HFFc6 (cell line): ENCODE measurements at places on chromosomes 7 and 10.
A peak's percentile ranks its signal among the peaks of the same experiment; 100 is the strongest.

GRCh38 chr7:132435016-132435990 lies 141.0 kb downstream of the PLXNA4 start:
- H3K36me3 ChIP-seq, result no peaks in the 10 kb centered on the region
- no peak overlapping the region for H3K4me3 ChIP-seq
- DNase-seq, result no peak

DNA sequence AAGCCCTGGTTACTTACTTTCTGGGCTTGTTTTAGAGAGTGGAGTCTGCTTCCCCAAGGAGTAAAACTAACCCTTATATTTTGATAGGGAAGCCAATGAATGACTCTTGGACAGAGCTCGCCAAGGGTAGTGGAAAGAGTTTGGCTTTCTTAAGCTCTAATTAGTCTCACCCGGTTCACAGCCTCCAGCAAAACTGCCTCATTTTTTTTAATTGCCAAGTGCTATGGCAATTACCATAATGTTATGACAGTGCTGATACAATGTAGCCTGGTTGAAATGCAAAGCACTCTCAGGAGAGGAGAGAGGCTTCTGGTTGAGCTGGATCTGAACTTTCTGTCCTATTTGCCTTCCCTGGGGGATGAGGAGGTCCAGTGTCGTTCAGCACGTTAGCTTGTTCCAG lies 376.1 kb upstream of the CHRM2 start:
- no peak overlapping the region for H3K4me3 ChIP-seq
- peaks cover 2% of the 10 kb centered on the region; the same call in 1 of the 2 replicates for H3K27me3 ChIP-seq
- H3K36me3 ChIP-seq, result no peaks in the 10 kb centered on the region; the same call in 1 of the 2 replicates
- peaks cover 6% of the 10 kb centered on the region; the same call in 1 of the 2 replicates for H3K4me1 ChIP-seq

DNA sequence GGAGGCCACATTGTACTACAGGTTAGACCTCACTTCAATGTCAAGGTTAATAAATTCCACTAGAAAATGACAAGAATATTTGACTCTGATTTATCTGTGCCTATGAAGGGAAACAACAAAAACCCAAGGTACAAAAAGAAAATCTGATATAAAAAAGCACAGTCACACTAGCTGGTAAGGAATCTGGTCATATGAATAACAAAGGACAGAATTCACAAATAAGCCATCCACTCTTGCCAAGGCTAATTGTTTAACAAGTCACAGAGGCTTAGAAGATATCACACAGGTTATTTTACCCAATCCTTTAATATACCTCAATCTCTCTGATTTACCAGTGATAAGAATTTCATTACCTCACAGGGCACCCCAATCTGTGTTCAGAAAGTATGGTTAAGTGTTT lies 47.9 kb downstream of the IRF5 start:
- no peak for DNase-seq
- no peaks in the 10 kb centered on the region for H3K27me3 ChIP-seq
- peaks cover 32% of the 10 kb centered on the region for H3K36me3 ChIP-seq
- no peak overlapping the region for H3K4me3 ChIP-seq
- H3K4me1 ChIP-seq, result no peaks in the 10 kb centered on the region

- H3K36me3 ChIP-seq, result no peaks in the 10 kb centered on the region
- no peak overlapping the region for H3K27ac ChIP-seq
- no peaks in the 10 kb centered on the region for H3K27me3 ChIP-seq
- no peak overlapping the region for H3K4me3 ChIP-seq
These were observed 43.6 kb upstream of the THSD7A start for GRCh38 chr7:11875635-11876034.

DNA sequence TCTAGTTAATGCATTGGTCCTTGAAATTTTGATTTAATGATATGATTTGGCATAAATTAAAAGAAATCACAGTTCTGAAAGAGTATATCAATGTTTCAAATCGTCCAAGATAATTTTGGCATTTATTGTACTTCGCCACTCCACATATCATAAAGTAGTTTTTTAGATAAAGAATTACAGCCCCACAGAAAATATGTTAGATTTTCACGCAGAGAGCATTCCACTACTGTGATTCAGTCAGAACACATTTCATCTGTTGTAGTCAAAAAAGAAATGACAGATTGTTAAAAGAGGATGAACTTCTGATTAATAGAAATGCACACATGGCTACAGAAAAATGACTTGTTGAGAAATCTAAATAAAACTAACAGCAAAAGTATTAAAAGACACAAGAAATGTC lies 1063.5 kb upstream of the LRRN3 start:
- no peaks in the 10 kb centered on the region; the same call in 1 of the 2 replicates for H3K27me3 ChIP-seq
- no peak overlapping the region for H3K27ac ChIP-seq
- DNase-seq, result no peak
- peaks cover 18% of the 10 kb centered on the region for H3K4me1 ChIP-seq
- no peaks in the 10 kb centered on the region for H3K36me3 ChIP-seq
- H3K4me3 ChIP-seq, result no peak overlapping the region

DNA sequence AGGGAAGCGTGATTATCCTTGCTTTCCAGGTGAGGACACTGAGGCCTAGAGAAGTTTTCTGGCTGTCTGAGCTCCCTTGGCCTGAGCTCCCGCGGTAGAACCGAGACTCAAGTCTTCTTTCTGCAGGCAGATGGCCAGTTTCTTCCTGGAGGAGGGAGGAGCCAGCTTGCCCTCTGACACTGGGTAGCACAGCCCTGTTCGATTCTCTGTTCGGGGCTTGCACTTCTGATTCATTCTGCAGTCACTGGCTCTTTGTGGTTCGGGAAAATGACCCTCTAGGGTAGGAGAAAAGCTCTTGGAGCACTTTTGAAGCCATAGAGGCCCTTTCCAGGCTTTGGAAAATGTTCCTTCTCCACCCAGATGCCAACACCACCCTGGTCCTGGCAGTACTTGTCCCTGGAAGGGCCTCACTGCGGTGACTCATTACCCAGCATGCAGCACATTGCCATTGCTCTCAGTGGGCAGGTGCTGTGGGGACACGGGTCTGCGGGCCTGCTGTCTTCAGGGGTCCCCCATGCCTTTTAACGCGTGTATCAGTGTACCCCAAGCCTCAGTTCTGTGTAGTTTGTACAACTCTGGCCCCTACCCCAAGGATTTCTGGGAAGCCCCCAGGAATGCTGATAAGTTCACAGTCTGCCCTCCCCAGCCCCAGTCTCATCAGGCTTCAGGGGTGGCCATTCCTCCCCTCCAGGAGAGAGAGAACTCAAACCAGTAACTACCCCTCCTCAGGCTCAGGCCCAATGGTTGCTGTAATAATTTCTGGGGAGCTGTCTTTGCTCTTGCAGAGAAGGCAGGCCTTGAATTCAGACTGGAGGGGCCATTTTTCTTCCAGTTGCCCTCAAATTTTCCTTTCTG lies 11.9 kb downstream of the CHST3 start:
- DNase-seq, result peak; percentile 79
- H3K27me3 ChIP-seq, result peaks cover 4% of the 10 kb centered on the region
- H3K4me1 ChIP-seq, result peaks cover 94% of the 10 kb centered on the region
- H3K27ac ChIP-seq, result peak overlapping the region; percentile 92
- H3K4me3 ChIP-seq, result peak overlapping the region; percentile 75
- H3K36me3 ChIP-seq, result peaks cover 17% of the 10 kb centered on the region; the same call in 1 of the 2 replicates

DNA sequence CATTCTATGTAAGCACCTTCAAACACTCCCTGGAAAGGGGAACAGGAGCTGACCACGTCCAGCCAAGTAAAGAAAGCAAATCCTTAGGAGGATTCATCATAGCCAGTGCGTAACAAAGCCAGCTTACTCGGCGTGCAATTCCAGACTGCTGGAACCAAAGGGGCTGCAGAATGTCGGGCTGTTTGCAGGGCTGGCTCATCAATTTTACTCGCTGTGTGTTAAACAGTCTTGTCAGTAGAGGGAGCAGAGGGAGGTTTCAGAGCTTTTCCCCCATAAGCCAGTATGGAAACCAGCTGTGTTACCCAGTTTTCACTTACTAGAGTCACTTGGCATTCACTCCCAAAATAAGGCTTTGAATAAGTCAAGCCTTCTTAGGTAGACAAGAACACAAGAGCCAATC lies 127.1 kb downstream of the KMT2E start:
- no peak overlapping the region for H3K4me3 ChIP-seq
- peaks cover 26% of the 10 kb centered on the region for H3K36me3 ChIP-seq
- peak; percentile 14 for DNase-seq

DNA sequence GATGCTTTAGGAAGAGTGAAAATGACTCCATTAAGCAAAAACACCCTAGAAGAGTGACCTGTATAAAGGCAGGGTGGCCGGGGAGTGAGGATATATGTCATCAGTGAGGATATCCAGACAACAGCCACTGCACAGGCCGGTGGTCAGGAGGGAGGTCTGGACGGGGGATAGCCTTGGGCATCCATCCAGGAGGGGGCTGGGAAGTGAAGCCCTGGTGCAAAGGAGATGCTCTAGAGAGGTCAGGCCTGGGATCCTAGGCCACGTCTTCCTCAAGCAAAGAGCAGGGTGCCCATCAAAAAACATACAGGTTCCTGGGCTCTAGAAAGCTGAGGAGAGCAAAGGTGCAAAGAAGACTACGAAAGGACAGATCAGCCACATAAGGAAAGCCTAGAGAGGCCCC lies 25.6 kb downstream of the FAM171A1 start:
- H3K27ac ChIP-seq, result no peak overlapping the region
- no peaks in the 10 kb centered on the region for H3K27me3 ChIP-seq
- DNase-seq, result no peak
- H3K4me3 ChIP-seq, result no peak overlapping the region
- peaks cover 33% of the 10 kb centered on the region for H3K4me1 ChIP-seq
- H3K36me3 ChIP-seq, result no peaks in the 10 kb centered on the region

GRCh38 chr7:28037220-28038010 lies 143.2 kb downstream of the JAZF1 start:
- H3K27ac ChIP-seq, result peak overlapping the region; percentile 90
- peaks cover 97% of the 10 kb centered on the region for H3K4me1 ChIP-seq
- peak overlapping the region; percentile 76 for H3K4me3 ChIP-seq

- no peaks in the 10 kb centered on the region for H3K4me1 ChIP-seq
- H3K27ac ChIP-seq, result no peak overlapping the region
These were observed 436.0 kb downstream of the PAXIP1 start for GRCh38 chr7:154566877-154567276.

DNA sequence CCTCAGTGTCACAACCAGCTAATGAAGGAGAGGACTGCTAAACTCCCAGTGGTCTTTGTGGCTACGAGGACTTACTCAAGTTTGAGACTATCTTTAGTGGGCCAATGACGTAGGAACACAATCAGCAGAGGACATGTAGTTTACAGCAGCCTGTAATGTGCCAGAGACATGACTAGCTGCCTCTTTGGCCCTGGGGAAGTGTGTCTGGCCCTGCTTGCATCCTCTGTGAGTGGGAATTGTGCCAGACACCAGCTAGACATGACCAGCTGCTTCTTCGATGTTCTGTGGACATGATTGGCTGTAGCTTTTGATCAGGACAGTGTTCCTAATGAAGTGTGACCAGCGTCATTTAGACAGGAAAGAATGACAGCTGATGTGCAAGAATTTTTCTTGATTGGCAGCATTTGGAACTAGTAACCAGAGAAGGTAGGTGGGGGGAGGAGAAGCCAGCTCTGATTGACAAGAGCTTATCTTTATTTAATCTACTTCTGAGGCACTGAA lies 141.7 kb downstream of the AUTS2 start:
- H3K4me1 ChIP-seq, result no peaks in the 10 kb centered on the region
- H3K27ac ChIP-seq, result no peak overlapping the region
- no peaks in the 10 kb centered on the region for H3K36me3 ChIP-seq
- no peaks in the 10 kb centered on the region for H3K27me3 ChIP-seq
- no peak for DNase-seq

DNA sequence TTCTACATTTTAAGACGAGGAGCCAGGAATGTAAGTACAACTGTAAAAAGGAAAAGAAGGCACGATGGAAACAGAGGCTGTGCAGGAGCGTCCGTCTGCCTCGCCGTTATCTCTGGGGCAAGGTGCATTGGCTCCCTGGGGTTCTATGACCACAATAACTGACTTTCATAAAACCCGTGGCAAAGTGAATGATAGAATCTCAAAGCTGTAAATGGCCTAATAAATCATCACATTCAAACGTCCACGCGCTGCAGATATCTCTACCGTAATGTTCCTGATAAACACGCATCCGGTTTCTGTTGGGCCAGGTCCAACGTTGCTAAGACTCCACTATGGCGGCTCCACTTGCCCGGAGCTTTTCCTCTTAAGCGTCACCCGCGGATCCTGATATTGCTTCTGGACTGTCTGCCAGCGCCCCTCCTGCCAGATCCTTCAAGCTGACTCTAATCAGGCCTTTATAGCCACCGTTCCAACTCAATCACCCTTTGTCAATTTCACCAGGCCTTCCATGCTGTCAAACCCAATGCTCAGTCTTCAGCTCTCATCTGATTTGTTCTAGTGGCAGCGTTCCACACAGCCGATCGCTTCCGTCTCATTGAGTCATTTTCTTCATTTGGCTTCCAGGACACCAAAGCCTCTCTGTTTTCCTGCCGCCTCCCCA lies 265.6 kb upstream of the FOXK1 start:
- DNase-seq, result no peak
- no peaks in the 10 kb centered on the region for H3K27me3 ChIP-seq
- H3K36me3 ChIP-seq, result peaks cover 4% of the 10 kb centered on the region
- no peak overlapping the region; the same call in 1 of the 2 replicates for H3K4me3 ChIP-seq
- no peak overlapping the region for H3K27ac ChIP-seq

DNA sequence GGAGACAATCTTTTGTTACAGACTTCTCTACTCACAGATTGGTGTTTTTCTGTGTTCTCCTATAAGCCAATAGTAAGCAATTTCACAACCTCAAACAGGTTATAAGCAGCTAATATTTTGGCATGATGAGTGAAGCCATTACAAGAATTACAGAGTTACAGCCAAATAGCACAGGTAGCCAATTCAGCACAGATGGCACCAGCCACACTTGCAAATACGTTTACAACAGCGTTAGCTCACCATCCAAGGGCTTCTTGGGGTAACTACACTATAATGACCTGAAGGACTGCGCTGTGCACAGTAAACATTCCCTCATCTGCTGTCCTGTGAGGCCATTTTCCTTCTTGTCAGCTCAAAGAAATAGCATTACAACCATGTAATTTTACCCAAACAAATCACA lies 428.6 kb downstream of the TCERG1L start:
- H3K27ac ChIP-seq, result no peak overlapping the region
- no peaks in the 10 kb centered on the region for H3K4me1 ChIP-seq
- H3K27me3 ChIP-seq, result no peaks in the 10 kb centered on the region; the same call in 1 of the 2 replicates
- no peak for DNase-seq
- H3K4me3 ChIP-seq, result no peak overlapping the region

DNA sequence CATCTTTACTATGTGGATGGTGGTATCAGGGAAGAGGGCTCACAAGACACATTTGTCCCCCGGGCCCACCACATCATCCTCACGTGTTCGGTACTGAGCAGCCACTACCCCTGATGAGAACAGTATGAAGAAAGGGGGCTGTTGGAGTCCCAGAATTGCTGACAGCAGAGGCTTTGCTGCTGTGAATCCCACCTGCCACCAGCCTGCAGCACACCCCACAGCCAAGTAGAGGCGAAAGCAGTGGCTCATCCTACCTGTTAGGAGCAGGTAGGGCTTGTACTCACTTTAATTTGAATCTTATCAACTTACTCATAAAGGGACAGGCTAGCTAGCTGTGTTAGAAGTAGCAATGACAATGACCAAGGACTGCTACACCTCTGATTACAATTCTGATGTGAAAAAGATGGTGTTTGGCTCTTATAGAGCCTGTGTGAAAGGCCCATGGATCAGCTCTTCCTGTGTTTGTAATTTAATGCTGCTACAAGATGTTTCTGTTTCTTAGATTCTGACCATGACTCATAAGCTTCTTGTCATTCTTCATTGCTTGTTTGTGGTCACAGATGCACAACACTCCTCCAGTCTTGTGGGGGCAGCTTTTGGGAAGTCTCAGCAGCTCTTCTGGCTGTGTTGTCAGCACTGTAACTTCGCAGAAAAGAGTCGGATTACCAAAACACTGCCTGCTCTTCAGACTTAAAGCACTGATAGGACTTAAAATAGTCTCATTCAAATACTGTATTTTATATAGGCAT lies 9.1 kb upstream of the CSGALNACT2 start:
- peak; percentile 94 for DNase-seq
- H3K27ac ChIP-seq, result peak overlapping the region; percentile 78
- H3K4me1 ChIP-seq, result peaks cover 29% of the 10 kb centered on the region
- H3K4me3 ChIP-seq, result peak overlapping the region; percentile 52
